ENCODE measurements at places on chromosomes 7 and 10.

DNA sequence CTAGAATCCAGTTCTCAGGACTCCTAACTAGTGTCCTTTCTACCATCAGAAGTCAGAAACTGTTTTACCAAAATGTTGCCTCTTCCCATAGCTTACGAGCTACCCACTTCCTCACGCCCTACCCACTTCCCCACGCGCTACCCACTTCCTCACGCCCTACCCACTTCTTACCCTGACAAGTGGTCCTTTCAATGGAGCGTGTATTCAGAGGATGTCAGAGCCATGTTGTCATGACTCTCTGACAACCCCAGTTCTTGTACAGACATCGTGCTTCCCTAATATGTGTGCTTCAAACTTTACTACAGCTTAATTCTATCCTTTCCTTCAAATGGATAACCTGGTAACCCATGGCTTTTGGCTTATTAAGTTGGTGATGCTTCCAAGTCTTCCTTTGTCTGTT, 84.8 kb upstream of the PHF14 start:
- DNase-seq: no peak

- no peak for DNase-seq
Observed at GRCh38 chr7:154575497-154575896, 427.4 kb downstream of the PAXIP1 start.

- no peak for DNase-seq
Observed at GRCh38 chr10:6170638-6171037, 32.1 kb upstream of the PFKFB3 start.

DNA sequence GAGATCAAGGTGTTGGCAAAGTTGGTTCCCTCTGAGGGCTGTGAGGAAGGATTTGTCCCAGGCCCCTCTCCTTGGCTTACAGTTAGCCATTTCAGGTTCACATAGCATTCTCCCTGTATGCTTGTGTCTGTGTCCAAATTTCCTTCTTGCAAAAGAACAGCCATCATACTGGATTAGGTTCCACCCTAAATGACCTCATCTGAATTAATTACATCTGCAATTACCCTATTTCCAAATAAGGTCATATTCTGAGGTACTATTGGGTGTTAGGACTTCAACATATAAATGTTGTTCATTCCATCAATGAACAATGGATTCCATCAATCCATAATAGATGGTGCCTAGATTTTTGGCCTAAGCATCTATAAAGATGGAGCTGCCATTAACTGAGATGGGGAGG, 16.2 kb upstream of the LRRC17 start:
- DNase-seq: no peak

GRCh38 chr7:18518555-18518954, 23.0 kb downstream of the HDAC9 start:
- DNase-seq: no peak

GRCh38 chr10:69408318-69409175, 8.2 kb downstream of the TACR2 start:
- peak; percentile 97 for DNase-seq

DNA sequence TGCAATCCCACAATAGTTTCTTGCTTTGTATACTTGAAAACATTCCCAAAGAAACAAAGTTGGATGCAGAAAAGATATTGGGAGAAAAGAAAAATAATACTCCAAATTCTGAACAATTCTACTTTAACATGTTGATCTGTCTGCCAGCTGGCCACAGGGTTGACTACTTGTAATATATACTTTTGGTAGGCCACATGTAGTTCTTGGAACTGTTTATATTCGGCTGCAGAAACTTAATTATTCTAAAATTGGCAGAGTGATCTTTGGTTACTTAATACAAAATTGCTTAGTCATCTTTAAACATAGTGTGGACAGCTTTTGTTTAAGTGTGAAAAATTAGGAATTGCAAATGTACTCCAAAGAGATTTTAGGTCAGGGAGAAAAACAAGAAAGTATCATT, 76.0 kb downstream of the CALD1 start:
- peak; percentile 6 for DNase-seq

GRCh38 chr10:54710918-54711317, 90.1 kb downstream of the PCDH15 start:
- no peak for DNase-seq

DNA sequence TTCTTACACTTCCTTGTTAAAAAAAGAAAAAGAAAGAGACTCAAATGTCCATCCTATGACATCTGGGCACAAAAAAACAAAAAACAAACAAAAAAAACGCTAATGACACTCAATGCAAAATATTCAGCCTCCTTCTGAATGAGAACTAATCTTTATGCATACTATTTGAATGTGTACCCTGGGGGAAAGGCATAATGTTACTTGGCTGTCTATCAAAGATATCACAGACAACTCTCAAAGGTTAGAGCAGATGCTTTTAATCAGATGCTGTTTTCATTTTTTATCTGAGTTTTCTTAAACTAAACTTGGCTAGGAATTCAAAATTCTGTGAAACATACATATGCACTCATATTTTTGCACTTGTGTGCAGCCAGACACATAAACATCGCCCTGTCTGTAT, 745.8 kb downstream of the CNTNAP2 start:
- no peak for DNase-seq
